Chondrocyte (in vitro differentiated cells): ENCODE measurements at places on chromosomes 12 and 14. TPM values are rescaled to one million over a fixed set of nuclear protein-coding genes. Genes with fewer than 3 reads are reported as not detected.

GRCh38 chr12:26843311-26843710 is 10.3 kb upstream of the ITPR2 start:
- peaks cover 13% of the 10 kb centered on the region for H3K4me1 ChIP-seq
- H3K27ac ChIP-seq = no peak overlapping the region
- no peaks in the 10 kb centered on the region for H3K27me3 ChIP-seq
- H3K36me3 ChIP-seq = no peaks in the 10 kb centered on the region
- DNase-seq = no peak

GRCh38 chr14:101932673-101933072 is 31.7 kb upstream of the DYNC1H1 start:
- H3K27ac ChIP-seq = no peak overlapping the region
- H3K36me3 ChIP-seq = no peaks in the 10 kb centered on the region

GRCh38 chr12:90290980-90291975 is 582.6 kb upstream of the ATP2B1 start:
- H3K4me1 ChIP-seq = peaks cover 5% of the 10 kb centered on the region
- H3K36me3 ChIP-seq = peaks cover 4% of the 10 kb centered on the region
- H3K27ac ChIP-seq = no peak overlapping the region
- H3K4me3 ChIP-seq = no peak overlapping the region
- no peaks in the 10 kb centered on the region for H3K27me3 ChIP-seq
- DNase-seq = no peak

GRCh38 chr12:5736527-5736926 is 208.5 kb downstream of the ANO2 start:
- DNase-seq = no peak
- no peaks in the 10 kb centered on the region for H3K4me1 ChIP-seq
- no peaks in the 10 kb centered on the region for H3K36me3 ChIP-seq
- H3K27ac ChIP-seq = no peak overlapping the region

DNA sequence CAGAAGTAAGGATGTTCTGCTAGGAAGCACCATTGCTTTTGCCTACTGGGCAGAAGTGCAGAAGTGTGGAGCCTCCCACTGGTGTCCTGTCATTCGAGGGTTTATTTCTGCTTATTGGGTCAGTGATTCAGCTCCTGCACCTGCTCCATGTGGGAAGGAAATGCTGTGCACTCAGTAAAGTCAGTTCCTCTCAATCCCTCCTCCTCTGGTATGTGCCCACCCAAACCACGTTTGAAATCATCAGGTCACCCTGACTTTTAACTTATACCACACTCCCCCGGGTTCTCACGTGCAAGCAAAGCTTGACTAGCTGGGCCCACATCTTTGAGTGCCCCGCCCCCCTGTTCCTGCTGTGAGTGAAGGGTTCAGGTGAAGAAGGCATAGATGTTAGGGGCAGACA is 223.7 kb downstream of the CHST11 start:
- H3K4me1 ChIP-seq = no peaks in the 10 kb centered on the region
- no peak overlapping the region for H3K27ac ChIP-seq
- no peaks in the 10 kb centered on the region for H3K27me3 ChIP-seq
- H3K36me3 ChIP-seq = no peaks in the 10 kb centered on the region
- no peak overlapping the region for H3K4me3 ChIP-seq
- no peak for DNase-seq

GRCh38 chr14:49769581-49770211 is 1.7 kb downstream of the KLHDC2 start:
- H3K4me1 ChIP-seq = peaks cover 45% of the 10 kb centered on the region
- H3K27me3 ChIP-seq = no peaks in the 10 kb centered on the region
- DNase-seq = no peak
- H3K27ac ChIP-seq = peak overlapping the region; percentile 100

- H3K27me3 ChIP-seq = peaks cover 1% of the 10 kb centered on the region
- peaks cover 11% of the 10 kb centered on the region for H3K4me1 ChIP-seq
- H3K36me3 ChIP-seq = no peaks in the 10 kb centered on the region
These were observed 1.1 kb downstream of the BEGAIN start for GRCh38 chr14:100586153-100586402.

Gene SERPINA12
- not detected in 3 replicates for total RNA-seq

Gene PMEL
- 0.45 to 1.1 TPM (median 0.82 TPM) in 3 replicates for total RNA-seq

Gene HOXC11
- total RNA-seq = not detected in 3 replicates

Gene FIGNL2
- 0.26 to 0.30 TPM in 2 of 3 replicates, not detected in the other for total RNA-seq

Gene C2CD5
- total RNA-seq = 17.1 to 30.5 TPM (median 17.3 TPM) in 3 replicates
